ENCODE measurements at places on chromosomes 7 and 10. TPM values are rescaled to one million over a fixed set of nuclear protein-coding genes. Genes with fewer than 3 reads are reported as not detected.

- ATAC-seq, result peak; percentile 88
Observed at GRCh38 chr10:113326160-113327111, 226.4 kb upstream of the HABP2 start.

DNA sequence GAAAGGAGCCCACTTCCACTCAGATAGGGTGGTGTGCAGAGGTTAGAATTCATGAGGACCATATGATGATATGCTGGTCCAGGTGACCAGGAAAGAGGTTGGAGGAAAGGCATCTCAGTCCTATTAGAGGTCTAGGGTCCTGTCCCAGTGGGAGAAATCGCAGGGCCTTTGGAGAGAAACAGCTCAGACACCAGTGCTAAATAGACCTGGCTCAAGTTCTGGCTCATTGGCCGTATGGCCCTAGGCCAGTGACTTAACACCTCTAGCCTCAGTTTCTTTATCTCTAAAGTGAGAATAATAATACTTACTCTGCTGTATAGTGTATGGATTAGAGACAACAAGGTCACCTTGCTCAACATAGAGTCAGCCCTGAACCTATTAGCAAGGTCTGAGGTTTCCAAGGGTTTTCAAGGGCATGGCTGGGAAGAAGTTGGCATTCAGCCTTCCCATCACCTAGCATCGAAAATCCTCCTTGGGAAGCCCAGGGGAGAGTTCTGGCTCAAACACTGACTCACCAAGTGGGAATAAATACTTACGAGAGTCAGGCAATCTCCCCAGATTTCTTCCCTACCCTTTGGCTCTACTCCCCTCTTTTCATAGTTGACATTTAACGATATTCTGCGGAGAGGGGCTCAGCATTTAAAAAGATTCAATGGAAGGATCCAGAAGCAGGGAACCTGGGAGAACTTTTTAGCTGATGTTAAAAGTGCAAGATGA, 473.1 kb upstream of the PODXL start:
- no peak for ATAC-seq

- ATAC-seq, result no peak
Observed at GRCh38 chr7:121026159-121026558, 37.6 kb downstream of the CPED1 start.

The SYNPO2L gene
- 0.33 TPM for total RNA-seq

The SPDYE2 gene
- not detected for total RNA-seq

The ZNF212 gene
- 5.9 TPM for total RNA-seq

DNA sequence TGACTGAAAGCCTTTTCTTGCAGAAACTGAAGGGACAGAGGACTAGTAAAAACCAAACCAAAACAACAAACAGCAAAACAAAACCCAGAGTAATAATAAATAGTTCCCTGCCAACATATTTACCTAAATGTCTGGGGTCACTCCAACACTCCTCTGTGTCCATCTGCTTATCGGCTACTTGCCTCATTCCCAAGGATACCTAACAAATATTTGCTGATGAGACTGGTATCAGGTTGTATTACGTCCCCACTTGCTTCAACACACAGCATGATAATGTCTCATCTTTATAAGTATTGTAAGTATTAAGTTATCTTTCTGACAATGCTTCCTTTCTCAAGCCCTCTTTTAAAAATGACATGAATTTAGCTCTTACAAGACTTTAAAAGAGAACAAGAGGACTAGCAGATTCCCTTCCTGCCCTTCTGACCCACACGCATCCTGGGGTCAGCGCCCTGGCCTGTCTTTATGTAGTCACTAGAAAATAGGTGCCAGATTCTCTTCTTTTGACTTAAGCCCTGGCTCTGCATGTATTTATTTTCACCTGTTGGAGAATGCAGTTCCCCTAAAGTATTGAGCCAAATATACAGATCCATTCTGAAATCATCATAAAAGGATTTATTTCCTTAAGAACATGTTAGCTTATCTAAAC, 110.2 kb downstream of the SEM1 start:
- ATAC-seq, result no peak

DNA sequence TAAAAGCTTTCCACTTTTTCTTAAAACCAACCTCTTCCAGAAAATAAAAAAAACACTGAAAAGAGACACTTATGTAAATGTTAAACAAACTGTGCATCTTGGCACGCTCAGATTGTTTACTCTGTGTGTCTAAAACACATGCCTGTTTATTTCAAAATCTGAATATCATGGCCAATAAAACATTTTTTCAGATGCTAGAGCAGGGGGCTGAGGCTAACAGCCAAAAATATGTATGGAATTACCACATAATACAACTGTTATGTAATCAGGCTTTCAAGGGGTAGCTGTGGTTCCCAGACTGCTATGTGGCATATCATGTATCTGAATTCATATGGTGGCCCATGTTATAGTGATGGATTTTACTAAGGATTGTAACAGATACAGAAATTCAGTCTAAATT, 130.4 kb downstream of the HIBADH start:
- ATAC-seq, result no peak

DNA sequence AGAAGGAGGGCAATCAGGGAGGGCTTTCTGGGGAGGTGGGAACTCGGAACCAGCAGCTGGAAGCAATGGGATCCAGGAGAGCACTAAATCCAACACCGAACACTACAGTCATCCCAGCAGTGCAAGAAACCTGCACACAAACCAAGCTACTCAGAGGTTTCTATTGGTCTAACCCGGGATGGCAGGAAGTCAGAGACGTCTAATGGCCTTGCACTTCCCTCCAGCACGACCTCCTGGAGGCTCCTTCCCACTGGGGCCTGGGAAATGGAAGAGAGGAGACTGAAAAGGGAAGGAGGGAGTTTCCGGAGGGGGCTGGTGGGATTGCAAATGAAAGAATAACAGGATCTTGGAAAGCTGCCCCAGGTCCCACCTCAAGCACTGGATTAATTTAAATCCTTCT, 56.3 kb downstream of the TEX36 start:
- ATAC-seq, result no peak

DNA sequence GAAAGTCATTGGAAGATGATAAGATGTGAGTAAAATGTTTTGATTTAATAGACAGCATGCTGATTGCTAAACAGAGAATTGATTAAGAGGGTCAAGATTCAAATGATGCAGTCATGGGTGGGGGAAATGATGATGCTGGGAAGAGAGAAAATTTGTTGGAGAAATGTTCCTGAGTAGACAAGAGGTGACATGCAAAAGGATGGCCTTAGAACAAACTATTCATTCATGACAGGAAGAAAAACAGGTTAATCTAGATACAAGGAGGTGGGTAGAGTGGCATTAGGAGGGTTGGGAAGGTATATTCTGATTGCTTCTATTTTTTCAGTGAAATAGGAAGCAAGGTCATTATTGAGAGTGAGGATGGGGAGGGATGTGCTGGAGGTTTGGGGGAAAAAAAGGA, 146.7 kb downstream of the SEM1 start:
- no peak for ATAC-seq

The FANK1 gene
- 0.99 TPM for total RNA-seq

DNA sequence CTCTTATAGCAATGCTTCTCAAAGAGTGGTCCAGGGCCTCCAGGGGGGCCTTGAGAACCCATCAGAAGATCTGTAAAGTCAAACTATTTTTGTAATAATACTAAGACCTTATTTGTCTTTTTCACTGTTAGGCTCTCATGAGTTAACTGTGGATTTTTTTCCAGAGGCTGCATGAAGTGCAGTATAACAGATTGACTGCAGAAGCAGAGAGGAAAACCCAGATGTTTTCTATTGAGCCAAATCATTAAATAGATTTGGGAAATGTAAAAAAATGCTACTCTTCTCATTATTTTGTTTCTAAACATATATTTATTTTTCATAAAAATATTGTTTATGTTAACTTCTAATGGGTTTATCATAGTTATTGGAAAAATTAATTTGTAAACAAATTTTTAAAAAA, 589.0 kb upstream of the LRRTM3 start:
- no peak for ATAC-seq

- no peak for ATAC-seq
Observed at GRCh38 chr7:71753956-71754664, 622.2 kb downstream of the GALNT17 start.

The FAM171A1 gene
- 17.5 TPM for total RNA-seq

DNA sequence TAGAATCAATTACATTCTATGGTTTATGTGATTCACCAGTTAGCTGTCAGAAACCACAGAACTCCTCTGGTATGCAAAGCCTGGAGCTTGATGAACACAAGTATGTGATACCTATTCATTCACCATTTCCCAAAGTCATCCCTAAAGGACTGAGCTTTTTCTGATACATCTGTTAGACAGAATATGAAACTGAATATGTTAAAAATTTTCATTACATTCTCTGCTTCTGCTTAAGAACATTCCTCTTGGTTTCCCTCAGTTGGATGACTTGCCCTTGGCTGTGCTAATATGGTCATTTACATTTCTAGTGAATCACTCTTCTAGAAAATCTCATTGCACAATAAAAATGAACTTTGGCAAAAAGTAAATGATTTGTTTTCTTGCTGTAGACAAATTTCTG, 10.8 kb upstream of the PON1 start:
- ATAC-seq, result peak; percentile 93

The MACC1 gene
- 0.05 TPM for total RNA-seq

DNA sequence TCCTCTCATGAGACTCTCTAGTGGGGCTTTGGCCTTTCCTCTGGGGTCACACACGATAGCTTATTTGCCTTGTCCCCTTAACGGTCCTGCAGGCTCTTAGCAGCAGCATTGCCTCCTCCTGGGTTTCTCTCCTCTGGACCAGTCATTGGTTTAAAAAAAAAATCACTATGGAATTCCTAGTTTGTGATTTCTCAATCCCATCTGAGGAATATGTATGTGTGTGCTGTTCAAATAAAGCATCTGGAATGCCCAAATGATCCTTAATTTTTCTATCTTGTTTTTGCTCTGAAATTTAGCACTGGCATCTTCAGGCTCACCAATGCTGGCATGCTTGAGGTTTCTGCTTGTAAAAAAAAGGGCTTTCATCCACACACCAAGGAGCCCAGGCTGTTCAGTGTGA, 30.5 kb downstream of the ACTA2 start:
- ATAC-seq, result no peak

DNA sequence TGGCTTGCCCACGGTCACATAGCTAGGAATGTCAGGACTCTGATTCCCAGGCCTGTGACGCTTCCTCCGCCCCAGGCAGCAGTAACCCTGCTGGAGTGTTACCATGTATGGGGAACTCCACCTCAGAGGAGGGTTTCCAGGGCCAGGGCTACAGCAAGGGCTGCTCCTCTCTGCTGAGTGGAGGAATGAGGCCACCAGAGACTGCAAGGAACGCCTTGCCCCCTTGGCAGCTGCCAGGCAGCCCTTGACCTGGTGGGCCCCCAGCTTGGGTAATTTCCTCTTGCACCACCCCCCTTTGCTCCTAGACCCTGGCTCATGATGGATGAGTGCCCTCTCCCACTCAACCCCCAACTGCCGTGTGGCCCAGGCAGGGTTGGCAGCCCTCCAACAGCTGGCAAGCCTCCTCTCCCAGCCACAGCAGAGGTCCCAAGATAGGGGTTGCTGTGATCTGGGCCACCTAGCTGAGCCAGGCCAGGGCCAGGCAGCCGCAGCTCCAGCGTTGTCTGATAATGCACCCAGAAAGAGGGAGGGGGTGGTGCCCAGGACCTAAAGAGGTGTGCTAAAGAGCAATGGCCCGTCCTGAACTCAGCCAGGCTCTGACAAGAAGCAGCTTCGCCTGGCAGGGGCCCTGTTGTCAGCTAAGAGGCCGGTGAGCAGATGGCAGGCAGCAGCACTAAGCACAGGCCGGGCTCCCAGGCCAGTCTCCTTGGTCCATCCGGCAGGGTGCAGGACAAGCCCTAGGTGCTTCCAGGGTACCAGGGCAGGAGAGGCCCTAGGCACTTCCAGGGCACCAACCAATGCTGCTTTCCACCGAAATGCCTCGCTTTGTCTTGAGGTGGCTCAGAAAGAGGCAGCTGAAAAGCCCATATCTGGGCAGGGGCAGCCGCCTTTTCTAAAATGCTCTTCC, 35.4 kb downstream of the DRGX start:
- peak; percentile 87 for ATAC-seq

The HTR5A gene
- total RNA-seq, result 0.57 TPM

DNA sequence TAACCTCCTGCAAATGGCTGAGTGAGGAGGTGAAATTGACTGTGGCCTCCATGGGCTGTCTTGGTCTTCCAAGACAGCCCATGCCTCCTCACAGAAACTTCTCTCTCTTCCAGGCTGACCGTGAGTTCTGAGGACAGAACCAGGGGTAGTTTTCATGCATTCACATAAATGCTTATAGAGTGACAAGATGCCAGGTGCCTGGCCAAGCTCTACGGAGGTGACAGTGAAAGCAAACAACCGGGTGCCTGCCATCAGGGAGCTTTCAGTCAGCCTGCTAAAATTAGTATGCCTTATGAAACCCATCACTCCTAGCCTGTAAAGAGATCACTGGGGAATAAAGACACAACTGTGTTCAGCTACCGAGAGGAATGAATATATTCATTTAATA, 919 bp upstream of the RHOBTB1 start:
- no peak for ATAC-seq

DNA sequence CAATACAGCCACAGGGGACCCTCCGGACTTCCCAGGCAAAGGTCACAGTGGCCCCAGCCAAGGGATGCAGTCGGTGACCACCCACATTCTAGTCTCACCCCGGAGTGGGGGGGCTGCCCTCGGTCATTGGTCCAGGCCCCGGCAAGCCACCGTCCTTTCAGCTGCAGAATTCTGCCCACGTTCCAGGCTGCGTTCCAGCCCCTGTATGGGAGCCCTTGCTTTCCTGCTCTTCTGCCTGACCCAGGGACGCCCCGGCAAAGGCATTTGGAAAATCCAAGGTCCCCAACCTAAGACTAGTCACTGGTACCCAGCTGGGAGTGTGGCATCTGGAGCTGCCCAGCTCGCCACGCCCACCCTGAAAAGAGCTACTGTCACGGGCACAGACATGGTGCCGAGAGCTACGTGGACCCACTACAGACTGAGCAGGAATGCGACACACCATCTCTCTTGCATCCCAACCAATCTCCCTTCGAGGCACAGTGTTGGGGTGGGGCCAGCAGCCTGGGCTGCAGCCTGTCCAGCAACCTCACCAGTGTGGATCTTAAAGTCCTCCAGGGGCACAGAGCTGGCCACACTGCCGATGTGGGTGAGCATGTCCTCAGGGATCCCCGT, 18.6 kb downstream of the OGDHL start:
- ATAC-seq, result no peak

The LIPF gene
- total RNA-seq, result not detected

DNA sequence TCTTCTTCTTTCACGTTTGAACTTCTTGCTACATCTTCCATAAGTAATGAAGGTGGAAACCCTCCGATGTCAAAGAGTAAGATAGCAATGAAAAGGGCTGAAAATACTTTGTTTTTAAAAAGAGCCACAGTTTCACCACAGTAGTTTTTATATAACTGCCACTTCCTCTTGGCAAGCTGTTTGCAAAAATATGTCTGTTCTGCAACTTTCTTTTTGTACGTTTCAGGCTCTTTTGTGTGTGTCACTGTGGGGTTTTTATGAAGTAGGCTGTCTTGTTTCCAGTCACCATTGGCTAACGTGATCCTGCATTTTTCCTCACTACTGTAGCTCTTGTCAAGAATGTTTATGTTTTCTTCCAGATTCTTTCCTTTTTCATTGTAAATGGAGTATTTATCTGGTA, 55.6 kb downstream of the SLC16A9 start:
- no peak for ATAC-seq
